ENCODE measurements at places on chromosomes 6 and 20. TPM values are rescaled to one million over a fixed set of nuclear protein-coding genes. Genes with fewer than 3 reads are reported as not detected.
A peak's percentile ranks its signal among the peaks of the same experiment; 100 is the strongest.

Gene SLC52A3
- total RNA-seq = not detected

Gene HTR1E
- not detected for total RNA-seq

DNA sequence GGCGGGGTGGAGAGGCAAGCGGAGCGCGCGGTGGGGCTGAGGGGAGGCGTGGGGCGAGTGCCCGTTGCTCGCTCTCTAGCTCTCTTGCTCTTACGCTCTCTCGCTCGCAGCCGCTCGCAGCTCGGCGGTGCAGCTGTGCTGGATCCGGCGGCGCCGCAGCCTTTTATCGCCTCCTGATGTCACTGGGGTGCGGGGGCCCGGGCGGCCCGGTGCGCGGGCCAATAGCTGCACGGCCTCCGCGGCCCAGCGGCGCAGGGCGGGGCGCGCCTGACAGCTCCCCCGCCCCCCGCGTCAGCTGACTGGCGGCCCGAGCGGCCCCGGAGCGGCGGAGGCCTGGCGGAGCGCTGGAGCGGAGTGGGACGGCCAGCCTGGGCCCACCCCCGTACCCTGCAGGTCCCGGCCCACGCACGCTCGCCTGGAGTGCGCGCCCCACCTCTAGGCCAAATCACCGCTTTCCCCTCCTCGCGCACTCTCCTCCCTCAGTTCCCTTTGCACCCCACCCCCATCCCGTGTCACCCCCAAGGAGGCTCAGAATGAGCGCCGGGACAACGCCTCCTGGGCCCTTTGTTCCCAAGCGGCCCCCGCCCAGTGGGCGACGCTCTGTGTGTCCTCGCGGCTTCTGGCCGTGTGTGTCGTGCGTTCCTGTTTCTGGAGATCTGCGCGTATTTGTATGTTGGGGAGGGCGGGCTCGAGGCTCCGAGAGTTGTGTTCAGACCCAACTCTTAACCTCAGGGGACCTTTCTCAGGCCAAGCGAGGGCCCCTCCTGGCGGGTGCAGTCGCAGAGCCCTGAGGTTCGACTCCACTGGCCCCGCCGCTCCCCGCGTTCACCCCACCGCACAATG is at the start of gene MAFB:
MAFB (minus strand) TSS at position 137 of the 843 bp plus-strand sequence. CDS start 386 bp downstream, outside the sequence.
- H3K27ac ChIP-seq = peak within 1 kb of the TSS; percentile 95
- peaks cover 39% of the 10 kb centered on the region for H3K4me1 ChIP-seq
- H3K4me3 ChIP-seq = peak within 1 kb of the TSS; percentile 88
- peaks cover 41% of the 10 kb centered on the region for H3K27me3 ChIP-seq

- H3K36me3 ChIP-seq = no peaks in the 10 kb centered on the region
- H3K4me3 ChIP-seq = no peak overlapping the region
- H3K27me3 ChIP-seq = no peaks in the 10 kb centered on the region
- H3K4me1 ChIP-seq = peaks cover 10% of the 10 kb centered on the region
Observed at GRCh38 chr6:80527552-80528052, 421.1 kb downstream of the BCKDHB start.

- H3K27me3 ChIP-seq = no peaks in the 10 kb centered on the region
- peak overlapping the region; percentile 71 for H3K27ac ChIP-seq
- H3K36me3 ChIP-seq = no peaks in the 10 kb centered on the region
- peaks cover 64% of the 10 kb centered on the region for H3K4me1 ChIP-seq
- no peak for DNase-seq
Observed at GRCh38 chr20:17545127-17545526, 13.9 kb upstream of the BFSP1 start.

GRCh38 chr20:13261460-13262301 is 40.6 kb downstream of the ISM1 start:
- H3K36me3 ChIP-seq = no peaks in the 10 kb centered on the region
- no peak overlapping the region for H3K4me3 ChIP-seq
- H3K27ac ChIP-seq = no peak overlapping the region
- H3K27me3 ChIP-seq = peaks cover 3% of the 10 kb centered on the region
- DNase-seq = no peak
- no peaks in the 10 kb centered on the region for H3K4me1 ChIP-seq

- DNase-seq = no peak
- H3K27me3 ChIP-seq = no peaks in the 10 kb centered on the region
- H3K4me1 ChIP-seq = peaks cover 28% of the 10 kb centered on the region
- peak overlapping the region; percentile 58 for H3K27ac ChIP-seq
- peak overlapping the region; percentile 64 for H3K4me3 ChIP-seq
- no peaks in the 10 kb centered on the region for H3K36me3 ChIP-seq
Observed at GRCh38 chr20:50172347-50173013, 18.1 kb upstream of the CEBPB start.

- H3K27ac ChIP-seq = no peak overlapping the region
- no peaks in the 10 kb centered on the region for H3K27me3 ChIP-seq
- H3K36me3 ChIP-seq = peaks cover 21% of the 10 kb centered on the region
- no peak overlapping the region for H3K4me3 ChIP-seq
- peaks cover under 1% of the 10 kb centered on the region for H3K4me1 ChIP-seq
Observed at GRCh38 chr6:166318227-166318626, 10.0 kb upstream of the PRR18 start.

Data from osteocyte (in vitro differentiated cells).